ENCODE measurements at places on chromosomes 6 and 20.

GRCh38 chr6:166747644-166748595, 120.9 kb upstream of the RPS6KA2 start:
- DNase-seq: no peak

- no peak for DNase-seq
Measured at GRCh38 chr6:105263685-105264610, 84.1 kb upstream of the POPDC3 start.

- DNase-seq: no peak
Measured at GRCh38 chr20:58742668-58743566, 50.3 kb downstream of the NPEPL1 start.

DNA sequence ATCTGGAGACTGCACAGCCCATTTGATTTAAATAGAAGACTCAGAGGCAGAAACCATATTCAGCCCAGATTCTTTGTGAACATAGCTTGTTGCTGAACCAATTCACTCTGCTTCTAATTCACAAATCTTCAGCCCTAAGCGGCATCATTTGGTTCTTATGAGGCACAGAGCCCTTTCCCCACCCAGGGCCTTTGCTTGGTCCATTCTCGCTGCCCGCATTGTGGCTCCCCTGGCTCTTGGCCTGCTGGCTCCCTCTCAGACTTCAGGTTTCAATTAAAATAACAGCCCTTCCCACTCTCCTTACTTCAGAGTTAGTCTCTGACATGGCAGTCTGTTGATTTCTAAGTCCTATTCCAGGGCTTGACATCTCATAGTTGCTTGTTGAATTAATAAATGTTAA, 9.4 kb upstream of the TMEM14A start:
- DNase-seq: no peak

GRCh38 chr6:28884423-28885131, 39.2 kb downstream of the TRIM27 start:
- DNase-seq: no peak

GRCh38 chr6:113846577-113846976, 10.6 kb upstream of the MARCKS start:
- DNase-seq: no peak

DNA sequence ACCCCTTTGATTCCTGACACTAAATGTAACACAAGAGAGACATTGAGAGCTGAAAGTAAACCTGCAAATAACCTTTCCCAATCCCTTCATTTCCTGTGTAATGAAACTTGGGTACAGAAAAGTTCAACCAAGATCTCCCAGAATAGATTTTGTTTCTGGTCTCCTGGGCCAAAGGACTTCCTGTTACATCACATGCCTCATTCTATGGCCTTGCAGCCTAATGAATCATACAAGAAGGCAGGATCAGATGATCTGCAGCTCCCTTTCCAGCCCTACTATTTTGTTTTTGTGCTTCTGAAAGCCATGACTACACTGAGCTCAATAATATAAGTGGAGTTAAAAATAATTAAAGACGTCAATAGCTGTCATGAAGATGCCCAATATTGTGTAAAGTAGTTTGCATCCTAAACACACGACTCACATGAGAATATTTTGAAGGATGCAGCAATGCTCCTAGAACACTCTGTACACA, 73.4 kb upstream of the NOX3 start:
- DNase-seq: no peak

- DNase-seq: no peak
Measured at GRCh38 chr6:64186592-64186991, 551.0 kb downstream of the PHF3 start.

- peak; percentile 65 for DNase-seq
Measured at GRCh38 chr6:44247338-44248302, 719 bp downstream of the HSP90AB1 start.

DNA sequence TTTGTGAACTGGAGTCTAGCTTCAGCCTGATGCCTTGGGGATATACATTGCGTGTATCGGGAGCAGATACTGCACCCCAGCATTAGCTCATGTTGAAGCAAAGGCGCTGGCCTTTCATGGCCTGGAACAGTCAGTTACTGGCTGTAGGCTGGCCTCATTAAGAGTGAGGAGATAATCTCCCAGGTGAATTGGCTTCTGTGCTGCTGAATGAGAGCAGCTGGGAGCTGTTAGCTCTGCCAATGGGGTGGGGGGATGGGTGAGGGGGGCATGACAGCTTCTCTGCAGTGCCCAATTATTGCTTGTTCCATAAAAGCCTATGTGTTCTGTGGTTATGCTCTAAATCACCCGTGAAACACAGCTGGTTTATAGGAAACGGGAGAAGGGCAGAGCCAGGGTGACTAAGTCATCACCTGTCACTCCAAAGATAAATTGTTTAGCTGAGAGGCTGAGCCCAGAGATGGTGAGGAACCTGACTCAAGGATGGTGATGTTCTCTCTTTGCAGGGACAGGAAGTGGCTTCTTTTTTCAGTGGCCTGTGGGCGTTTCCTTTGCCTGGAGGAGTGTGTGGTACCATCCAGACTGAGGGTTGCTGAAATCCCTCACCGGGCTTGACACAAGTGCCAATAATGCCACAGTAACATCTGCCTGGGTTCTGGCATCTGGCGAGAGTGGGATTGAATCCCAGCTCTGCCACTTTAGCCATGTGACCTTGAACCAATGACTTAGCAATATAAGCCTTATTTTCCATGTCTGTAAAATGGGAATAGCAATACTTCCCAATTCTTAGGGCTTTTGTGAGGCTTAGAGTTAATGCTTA, 170.8 kb downstream of the BCAS1 start:
- peak; percentile 41 for DNase-seq

Data from ELF-1 (cell line).